HEK293T (cell line): ENCODE measurements at places on chromosomes 16 and 17.

DNA sequence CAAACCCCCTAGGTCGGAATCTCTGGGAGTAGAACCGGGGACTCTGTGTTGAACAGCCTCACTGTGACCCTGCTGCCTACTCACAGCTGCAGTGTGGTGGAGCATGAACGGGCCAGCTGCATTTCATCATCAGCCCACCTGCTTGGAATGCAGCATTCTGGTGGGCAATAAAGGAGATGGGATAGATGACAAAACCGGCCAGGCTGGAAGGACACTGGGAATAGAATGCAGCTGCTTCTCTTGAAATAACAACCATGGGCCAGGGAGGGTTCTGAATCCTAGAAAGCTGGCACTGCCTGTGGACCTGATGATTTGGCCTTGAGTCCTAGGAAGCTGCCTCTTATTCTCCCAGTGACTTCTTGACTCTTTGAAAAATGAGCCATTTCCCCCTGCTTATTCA is 23.5 kb downstream of the CFAP97D1 start:
- no peak for DNase-seq

GRCh38 chr17:13609941-13610340 is 8.2 kb upstream of the HS3ST3A1 start:
- no peak for DNase-seq

DNA sequence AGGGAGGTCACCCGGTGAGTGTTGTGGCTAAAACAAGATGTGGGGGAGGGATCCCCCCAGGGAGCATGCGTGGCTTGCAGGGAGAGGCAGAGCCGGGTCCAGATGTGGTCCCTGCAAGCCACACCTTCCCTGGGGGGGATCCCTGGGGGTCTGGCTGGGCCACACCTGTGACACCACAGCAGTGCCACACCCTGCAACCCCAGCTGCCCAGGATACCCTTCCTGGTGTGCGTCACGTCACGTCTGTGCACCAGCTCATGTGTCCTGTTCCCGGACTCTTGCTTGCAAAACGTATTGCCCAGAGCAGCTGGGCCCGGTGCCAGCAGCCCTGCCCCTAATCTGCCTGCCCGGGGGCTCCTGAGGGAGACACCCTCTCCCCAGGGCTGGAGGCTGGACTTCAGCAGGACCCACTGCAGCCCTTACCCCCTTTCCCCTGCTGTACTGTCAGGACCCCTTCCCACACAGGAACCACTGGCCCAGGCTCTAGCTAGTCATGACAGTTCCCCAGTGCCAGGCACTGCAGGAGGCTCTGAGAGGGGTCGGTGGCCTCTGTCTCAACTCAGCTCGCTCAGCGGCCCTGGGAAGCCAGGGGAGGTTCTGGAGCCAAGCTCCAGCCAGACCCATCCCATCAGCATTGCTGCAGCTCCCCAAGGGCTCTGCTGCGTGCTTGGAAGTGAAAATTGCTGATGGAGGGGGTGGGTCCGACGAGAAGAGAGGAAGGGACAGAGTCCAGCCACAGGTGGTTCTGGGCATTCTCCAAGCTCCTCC is 25.8 kb upstream of the ACSF3 start:
- no peak for DNase-seq

GRCh38 chr17:17928398-17929287 is 43.6 kb downstream of the TOM1L2 start:
- DNase-seq = no peak

- no peak for DNase-seq
These were observed 22.7 kb upstream of the PPM1D start for GRCh38 chr17:60577147-60577915.

DNA sequence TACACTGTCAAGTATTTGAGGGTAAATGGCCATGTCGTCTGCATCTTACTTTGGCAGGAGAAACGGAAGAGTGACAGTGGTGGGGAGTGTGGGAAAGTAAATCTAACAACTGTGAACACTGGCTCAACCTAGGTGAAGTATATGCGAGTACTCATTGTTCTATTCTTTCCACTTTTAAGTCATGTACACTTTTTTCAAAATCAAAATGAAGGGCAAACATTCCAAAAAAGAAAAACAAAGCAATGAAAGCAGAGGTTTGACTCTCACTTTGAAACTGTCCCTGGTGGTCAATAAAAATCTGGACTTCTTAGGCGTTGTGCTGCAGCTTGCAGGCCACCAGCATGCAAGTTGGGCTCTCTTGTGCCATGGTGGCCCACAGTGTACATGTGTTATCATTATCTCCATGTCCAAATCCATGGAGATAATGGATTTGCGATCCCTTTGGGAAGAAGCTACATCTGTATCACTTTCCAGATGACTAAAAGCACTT is 32.7 kb downstream of the STAT5B start:
- DNase-seq = no peak

GRCh38 chr17:628089-628941 is 86.3 kb downstream of the VPS53 start:
- no peak for DNase-seq

DNA sequence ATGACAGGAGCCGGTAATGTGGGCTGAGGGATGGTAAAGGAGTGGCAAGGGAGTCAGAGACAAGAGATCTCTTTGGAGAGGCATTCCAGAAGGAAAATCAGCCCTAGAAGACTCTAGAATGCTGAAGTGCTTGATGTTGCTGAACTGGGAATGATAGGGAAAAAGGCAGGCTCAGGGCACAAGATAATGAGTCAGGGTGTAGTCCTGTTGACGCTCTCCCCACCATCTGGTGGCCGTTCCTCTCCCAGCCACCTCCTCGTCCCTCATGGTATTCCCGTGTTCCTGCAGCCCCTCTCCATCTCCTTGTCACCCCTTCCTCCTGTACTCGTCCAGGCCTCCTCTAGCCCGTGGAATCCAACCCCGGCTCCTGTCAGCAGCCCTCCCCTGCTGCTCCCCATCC is 11.1 kb upstream of the ALDOA start:
- no peak for DNase-seq

GRCh38 chr16:69399361-69399760 is 13.6 kb upstream of the TERF2 start:
- no peak for DNase-seq

GRCh38 chr17:72850410-72851118 is 241.9 kb downstream of the SLC39A11 start:
- no peak for DNase-seq

DNA sequence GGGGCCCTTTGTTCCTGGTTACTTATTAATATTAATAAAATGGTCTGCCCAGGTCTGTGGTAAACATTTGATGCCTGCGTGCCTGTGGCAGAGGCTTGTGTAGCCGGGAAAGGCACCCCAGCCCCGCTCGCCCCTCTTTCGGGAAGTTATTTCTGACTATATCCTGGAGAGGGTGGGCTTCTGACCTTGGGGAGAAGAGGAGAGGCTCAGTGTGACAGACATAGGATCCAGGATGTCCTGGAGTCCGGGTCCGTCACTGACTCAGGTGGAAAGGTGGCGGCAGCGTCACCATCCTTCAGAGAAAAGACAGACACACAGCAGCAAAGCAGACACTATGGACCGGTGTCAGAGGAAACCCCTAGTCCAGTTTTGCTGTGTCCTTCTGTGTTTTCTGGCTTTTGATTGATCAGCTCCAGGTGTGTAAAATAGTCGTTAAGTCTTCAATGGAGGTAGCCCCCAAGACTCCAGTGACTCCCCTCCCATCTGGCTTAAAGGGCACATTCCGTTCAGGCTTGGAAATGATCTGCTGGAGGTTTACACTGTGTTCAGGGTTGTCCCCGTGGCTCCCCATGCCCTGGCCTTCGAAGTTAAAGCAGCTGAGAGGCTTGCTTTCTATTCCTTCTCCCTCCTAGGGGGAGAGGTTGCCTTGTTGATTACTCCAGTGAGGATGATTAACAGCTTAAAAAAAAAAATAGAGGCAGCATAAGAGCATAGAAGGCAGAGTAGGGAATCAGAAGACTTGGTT is 81.6 kb downstream of the CCDC182 start:
- DNase-seq = no peak

GRCh38 chr16:57800200-57801097 is 1.8 kb downstream of the KIFC3 start:
- DNase-seq = no peak

DNA sequence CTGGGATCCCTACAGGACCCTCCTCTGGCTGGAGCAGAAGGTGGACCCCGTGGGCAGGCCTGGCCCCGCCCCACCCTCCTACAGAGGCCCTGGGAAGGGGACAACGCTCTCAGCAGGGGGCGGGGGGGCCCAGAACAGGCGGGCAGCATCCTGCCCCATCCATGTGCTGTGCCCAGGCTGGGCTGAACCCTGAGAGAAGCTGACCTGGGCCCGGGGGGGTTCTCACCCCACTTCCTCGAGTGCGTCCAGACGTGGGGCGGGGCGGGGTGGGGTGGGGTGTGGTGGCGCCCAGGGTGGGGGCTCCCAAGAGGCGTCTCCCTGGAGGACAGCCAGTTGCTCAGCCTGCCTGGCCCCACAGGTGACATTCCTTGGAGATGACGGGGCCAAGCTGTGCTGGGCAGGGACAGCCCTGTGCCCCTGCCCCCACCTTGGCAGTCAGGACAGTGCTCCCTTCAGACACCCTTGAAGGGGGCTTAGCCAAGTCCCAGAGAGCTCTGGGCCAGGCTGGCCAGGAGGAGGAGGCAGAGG is 390 bp upstream of the UNC13D start:
- DNase-seq = no peak

GRCh38 chr16:814974-815373 is 14.4 kb upstream of the GNG13 start:
- DNase-seq = no peak

GRCh38 chr17:1322480-1322879 is 43.0 kb downstream of the TRARG1 start:
- DNase-seq = no peak

DNA sequence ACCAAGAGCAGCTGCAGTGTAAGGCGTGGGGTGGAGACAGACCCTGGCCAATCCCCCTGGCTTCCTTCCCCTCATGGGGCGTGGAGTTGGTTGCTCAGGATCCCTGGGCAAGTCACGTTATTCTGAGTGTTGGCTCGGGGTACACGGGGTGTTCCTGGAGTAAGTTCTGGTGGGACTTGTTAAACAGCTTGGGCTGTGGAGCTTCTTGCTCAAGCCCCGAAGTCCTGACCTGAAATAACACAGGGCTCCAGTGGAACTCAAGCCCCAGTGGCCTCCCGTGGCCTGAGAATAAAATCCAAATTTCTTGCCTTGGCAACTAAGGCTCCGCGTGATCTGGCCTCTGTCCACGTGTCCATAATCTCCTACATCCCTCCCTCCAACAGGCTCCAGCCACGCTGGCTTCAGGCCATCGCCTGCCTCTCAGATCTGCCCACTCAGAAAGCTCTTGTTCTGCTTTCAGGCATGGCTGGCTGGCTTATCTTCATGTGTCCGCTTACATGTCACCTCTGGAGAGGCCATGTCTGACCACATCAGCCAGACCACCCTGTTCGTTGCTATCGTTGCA is 49.3 kb upstream of the BCO1 start:
- no peak for DNase-seq
